Stimulated activated CD4-positive, alpha-beta T cell treated with anti-CD3 and anti-CD28 coated beads, Interleukin-2, amount 100 ng/mL, for 24 hours (primary cell): ENCODE measurements at places on chromosomes 1 and 21.

DNA sequence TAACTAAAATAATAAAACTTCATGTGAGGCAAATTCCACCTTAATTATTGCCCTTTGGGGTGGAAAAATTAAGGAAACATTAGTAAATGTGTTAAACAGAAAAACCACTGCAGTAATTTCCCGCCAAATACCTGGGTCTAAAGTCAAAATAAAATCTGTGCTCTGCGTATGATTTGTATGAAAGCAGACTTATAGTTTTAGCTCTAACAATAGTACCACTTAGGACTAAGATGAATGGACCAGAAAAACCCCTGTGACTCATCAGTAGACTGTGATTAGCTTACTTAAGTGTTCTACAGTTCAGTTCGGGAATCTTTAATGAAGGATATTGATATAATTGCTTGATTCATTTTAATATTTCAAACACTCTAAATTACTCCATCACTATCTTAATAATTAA, 23.3 kb upstream of the C1orf105 start:
- DNase-seq: no peak

DNA sequence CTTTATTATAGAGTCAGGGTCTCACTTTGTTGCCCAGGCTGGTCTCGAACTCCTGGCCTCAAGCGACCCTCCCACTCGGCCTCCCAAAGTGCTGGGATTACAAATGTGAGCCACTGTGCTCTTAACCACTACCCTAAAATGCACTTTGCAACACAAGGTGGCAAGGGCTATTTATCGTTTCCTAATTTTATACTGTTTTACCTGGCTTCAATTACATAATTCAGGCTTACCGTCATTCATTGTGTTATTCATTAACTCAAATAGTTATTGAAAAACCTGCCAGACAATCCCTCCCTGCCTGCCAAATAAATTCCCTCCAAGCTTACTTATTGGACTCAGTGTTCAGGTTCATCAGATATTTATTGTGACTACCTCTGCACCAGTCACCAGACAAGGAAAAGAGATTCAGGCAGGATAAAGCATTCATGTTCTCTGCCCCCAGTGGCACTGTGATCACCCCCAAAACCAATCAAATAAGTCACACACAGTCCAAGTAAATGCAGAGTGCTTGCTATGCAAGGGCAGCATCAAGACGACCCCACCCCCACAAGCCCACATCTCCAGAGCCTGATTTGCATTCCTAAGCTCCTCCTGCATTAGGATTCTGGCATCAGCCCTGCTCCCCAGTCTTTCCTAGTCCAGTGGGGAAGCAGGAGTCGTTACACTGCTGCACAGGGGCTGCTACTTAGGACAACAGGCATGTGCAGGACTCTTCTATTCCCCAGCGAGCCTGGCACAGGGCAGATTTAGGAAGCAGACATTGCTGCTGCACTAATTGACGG, 8.1 kb downstream of the PAQR7 start:
- no peak for DNase-seq

GRCh38 chr1:40114400-40114799, 17.3 kb upstream of the PPT1 start:
- no peak for DNase-seq

GRCh38 chr1:25106976-25107642, 125.2 kb downstream of the SYF2 start:
- no peak for DNase-seq

DNA sequence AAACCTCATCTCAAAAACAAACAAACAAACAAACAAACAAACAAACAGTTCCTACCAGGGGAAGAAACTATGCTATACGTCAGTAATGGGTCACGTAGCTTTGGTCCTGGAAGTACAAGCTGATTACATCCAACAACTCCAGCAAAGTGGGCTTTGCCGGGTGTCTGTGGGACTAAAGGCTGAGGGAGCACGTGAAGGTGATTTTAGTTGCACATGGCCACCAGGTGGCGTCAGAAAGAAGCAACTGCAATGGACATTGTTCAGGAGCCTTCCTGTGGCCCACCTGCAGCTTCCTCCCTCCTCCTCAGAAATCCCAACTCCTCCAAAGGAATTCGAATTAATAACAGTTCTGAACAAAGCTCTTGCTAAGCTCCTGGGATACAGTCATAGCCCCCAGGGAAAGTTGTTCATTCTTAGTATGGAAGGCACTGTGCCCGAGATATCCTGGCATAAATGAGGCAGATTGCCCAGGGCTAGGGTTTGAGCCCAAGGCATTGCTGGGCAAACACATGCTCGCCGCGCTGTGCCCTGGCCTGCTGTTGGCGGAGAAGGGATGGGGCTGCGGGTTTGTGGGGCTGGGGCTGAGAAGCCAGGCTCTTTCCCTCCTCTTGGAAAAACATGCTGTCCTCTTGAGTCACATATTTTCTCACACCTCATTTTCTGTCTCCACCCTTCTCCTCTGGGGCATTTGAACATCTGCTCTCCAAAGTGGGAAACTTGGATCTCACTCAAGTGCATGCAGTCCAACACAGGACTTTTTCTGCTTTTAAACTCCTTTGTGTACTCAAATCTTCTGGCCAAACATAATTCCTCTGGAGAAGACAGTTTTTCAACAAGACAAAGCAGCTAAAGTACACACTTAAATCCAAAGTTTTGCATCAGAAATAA, 28.6 kb downstream of the AKNAD1 start:
- peak; percentile 67 for DNase-seq

DNA sequence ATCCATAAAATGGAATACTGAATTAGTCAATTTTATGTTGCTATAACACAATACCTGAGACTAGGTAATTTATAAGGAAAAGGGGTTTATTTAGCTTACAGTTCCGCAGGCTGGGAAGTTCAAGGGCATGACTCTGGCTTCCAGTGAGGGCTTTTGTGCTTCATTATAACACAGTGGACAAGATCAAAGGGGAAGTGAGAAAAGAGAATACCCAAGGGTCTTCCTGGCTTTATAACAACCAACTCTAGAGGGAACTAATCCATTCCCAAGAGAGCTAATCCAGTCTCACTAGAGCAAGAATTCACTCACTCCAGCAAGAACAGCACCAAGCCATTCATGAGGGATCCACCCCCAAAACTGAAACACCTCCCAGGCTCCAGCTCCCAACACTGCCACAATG, 3.1 kb downstream of the KIFAP3 start:
- no peak for DNase-seq

- DNase-seq: no peak
Observed at GRCh38 chr1:53066891-53067738, 5.1 kb downstream of the PODN start.

GRCh38 chr1:209560952-209561351, 22.6 kb upstream of the CAMK1G start:
- DNase-seq: no peak

- DNase-seq: no peak
Observed at GRCh38 chr1:64417803-64418202, 52.1 kb upstream of the CACHD1 start.
